ENCODE measurements at places on chromosomes 7 and 10.

GRCh38 chr10:4892681-4893080, 66.7 kb downstream of the AKR1E2 start:
- no peak for DNase-seq

DNA sequence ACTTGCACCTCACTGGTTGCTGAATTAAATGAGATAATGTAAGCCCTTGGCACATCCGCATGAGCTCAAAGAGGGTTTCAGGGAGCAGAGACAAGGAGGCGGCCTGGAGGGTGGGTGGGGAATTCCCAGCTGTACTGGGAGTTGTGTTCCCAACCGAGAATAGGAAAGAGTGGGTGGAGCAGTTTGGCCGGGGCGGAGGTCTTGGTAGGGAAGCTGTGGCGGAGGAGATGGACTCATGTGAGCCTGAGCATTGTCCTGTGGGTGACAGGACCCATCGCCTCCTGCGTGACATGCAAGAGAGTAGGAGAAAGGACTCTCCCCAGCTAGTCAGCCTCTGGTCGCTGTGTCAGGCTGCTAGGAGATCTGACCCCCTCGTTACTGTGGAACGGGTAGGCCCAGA, 41.0 kb upstream of the SAMD8 start:
- no peak for DNase-seq

DNA sequence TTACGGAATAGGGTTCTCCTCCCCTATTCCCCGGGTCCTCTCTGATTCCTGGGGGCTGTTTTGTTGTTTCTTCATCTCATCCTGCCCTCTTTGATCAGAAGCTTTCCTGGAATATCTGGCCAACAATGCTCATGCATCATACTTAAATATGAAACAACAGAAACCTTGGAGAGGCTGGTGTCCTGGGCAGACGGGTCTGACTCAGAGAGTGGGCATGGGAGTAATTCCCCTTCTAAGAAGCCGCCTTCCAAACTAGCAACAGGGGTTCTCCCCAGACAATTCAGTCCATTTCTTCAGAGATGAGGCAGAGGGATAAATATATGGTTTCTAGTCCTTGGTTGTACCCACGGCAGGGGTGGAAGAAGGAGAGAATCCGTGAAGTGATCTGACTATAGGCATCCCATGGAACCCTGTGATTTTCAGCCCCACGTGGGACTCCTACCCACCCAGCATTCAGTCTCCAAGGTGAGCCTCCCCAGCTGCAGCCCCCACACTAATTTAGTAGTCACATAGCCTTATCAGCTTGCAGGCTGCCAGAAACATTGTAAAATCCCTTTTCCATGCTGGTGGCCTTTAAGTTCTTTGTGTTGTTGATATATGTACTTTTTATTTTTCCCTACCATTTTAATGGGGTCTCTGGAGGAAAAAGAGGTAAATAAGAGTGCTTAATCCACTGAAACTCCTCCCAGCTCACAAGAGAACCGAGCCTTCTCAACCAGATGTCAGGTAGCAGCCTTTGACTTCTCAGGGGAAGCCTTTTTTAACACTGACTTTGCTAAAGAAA, 119.2 kb downstream of the SFMBT2 start:
- DNase-seq: no peak

GRCh38 chr7:111498391-111499007, 63.8 kb downstream of the IMMP2L start:
- DNase-seq: no peak

GRCh38 chr7:47779341-47779771, 168.9 kb downstream of the PKD1L1 start:
- DNase-seq: no peak

DNA sequence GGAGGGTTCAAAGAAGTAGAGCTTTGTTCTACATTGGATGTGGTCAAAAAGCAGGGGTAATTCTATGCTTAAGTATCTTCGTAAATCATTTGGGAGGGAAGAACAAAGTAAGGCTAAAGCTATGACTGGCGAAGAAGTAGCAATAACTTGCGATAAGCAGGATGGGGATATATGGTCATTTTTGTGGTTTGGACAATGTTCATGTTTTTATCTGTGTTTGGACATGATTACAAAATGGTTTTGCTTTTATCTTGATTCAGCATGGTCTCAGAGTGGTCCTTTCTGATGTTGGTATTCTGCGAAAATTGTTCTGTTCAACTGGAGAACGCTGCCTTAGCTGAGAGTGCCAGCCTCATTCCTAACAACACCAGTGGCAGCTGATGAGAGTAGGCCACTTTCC, 208.8 kb downstream of the SEMA3A start:
- no peak for DNase-seq

- DNase-seq: no peak
Observed at GRCh38 chr7:69364813-69365643, 233.2 kb upstream of the AUTS2 start.

DNA sequence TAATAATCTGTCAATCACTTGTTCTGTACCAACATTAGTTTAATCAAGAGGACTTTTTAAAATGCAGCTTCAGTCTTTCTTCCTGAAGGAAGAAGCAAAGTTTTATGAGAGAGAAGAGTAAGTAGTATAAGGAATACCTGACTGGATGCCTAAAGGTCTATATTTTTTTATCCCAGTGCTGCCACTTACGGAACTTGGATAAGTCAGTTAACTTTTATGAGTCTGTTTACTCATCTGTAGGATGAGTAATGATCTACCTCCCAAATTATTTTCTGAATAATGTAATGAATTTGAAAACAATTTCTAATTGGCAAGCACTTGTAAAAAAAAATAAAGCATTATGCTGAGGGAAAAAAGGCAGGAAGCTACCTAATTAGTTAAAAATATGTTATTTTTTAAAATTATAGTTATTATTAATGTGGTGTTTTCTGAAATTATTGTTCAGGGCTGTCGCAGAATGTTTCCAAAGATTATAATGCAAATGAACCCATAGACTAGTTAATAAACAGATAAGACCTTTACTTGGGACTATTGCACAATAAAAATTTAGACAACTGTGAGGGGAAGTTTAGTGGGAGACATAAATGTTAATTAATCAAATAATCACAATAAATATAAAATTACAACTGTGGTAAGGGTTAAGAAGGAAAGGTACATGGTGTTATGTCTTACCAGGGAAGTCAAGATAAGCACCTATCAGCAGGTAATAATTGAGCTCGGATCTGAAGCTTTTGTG, 24.6 kb downstream of the SLK start:
- DNase-seq: no peak

DNA sequence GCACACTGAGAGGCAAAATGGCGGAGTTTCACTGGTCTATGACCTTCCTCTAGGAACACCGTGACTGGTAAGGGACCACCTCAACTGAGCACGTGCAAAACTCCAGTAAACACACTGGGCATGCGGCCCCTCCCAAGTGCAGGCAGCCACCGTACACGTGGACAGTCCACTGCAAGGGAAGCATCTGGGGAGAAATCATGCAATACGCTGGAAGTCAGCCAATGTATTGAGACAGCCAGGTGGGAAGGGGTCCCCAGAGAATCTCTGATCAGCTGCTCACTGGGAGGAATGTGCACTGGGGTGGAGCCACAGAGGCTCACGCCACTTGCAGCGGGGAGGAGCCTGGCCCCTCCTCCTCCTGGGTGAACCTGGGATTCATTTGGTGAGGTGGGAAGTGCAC, 49.3 kb downstream of the CFAP46 start:
- DNase-seq: no peak

DNA sequence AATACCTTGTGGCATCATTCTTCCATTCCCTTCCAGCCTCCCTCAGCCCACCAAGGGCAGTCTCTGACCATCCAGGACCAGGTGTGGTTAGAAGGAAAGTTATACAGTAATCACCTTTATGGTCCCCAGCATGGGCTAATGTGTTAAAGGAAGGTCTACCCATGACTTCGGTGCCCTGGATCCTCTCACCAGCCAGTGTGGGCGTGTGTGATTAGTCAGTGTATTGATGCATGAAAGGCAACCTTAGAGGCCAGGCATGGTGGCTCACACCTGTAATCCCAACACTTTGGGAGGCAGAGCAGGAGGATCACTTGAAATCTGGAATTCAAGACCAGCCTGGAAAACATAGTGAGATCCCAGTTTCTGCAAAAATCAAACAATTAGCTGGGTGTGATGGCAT, 88.9 kb downstream of the APBB1IP start:
- DNase-seq: no peak

GRCh38 chr10:27568196-27569175, 64.4 kb downstream of the RAB18 start:
- DNase-seq: no peak

DNA sequence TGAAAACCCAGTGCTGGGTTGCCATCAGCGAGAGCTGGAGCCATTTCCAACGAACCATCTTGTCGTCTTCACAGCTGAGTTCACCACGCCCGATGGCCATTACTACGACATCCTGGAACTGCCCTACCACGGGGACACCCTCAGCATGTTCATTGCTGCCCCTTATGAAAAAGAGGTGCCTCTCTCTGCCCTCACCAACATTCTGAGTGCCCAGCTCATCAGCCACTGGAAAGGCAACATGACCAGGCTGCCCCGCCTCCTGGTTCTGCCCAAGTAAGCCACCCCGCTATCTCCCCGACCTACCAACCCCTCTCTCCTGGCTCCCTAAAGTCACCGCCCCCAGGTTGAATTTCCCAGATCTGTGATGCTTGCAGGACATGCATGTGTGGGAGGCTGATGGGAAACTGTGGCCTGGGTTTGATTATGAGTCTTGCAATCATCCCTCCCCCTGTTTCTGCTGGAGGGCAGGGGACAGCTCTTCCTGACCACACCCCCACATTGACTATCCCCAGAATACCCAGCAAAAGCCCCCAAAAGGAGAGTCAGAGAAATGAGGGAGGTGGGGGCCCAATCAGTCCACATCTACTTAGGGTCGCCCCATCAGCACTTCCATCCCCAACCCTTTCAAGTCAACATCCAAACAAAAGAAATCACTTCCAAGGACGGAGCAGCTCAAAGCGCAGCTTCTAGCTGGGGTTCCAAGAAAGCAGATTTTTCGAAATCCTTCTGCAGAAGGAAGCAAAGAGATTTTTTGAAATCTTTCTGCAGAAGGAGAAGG, 6.9 kb downstream of the SERPINE1 start:
- DNase-seq: no peak

DNA sequence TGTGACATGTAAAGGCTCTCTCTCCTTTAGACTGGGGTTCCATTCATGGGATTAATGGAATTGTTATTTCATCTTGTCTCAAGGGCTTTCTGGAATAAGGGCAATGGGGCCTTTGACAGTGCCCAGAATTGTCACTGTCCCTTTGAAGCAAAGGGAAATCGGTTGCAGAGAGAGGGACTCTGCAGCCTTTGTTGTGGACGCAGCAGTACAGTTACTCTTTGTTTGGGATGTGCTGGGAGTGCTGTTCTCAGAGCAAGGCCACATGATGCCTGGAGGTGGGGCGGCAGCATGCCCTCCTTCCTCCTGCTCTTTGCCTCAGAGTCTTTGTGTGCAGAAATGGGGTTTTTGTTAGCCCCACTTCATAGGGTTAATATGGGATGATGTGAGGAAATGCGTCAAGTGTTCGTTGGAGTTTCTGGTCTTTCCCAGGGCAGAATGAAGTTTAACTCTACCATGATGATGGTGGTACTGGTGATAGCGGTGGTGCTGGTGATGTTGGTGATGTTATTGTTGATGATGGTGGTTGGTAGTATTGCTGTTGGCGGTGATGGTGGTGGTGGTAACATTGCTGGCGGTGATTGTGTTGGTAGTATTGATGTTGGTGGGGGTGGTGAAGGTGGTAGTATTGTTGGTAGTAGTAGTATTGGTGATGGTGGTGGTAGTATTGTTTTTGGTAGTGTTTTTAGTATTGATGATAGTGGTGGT, 45.3 kb downstream of the DOCK1 start:
- no peak for DNase-seq

DNA sequence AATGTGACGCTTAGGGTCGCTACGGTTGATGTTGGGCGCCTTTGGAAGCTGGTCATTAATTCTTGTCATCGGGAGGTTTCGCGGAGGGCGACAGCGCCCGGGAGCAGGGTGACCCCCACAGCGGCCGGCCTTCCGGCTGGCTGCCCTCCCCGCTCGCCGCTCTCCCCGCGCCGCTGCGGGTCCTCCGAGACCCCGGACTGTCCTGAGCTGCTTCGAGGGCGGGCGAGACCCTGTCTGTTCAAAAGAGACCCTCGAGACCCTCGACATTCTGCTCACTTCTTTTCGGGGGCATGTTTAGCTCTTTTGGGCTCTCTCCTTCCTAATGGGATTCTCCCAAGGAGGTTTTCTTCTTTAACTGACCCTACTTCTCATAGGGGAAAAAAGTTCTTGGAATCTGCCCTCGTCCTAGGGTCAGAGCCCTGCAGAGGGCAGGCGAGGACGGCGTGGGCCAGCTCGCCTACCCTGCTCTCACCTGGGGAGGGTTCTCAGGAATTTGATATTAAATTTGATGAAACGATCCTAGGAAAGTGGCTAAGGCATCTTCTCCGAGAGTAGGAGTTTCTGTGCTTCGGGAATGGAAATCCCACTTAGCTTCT, 257.0 kb downstream of the OTUD1 start:
- DNase-seq: no peak

DNA sequence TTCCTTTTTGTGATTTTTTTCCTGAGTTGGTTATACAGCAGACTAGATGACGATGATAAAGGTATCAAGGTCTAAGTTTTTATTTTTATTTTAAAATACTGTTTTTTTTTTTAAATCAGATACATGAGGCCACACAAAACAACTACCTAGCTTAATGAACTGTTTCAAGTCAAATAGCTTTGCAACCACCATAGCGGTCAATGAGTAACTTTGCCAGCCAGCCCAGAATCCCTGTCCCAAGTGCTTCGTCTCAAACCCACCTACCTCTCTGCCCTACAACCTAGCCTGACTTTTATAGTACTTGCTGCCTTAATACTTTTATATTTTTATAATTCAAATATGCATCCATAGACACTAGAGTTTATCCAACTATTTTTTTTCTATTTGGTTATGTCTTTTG, 676.5 kb downstream of the NRG3 start:
- DNase-seq: no peak

- DNase-seq: no peak
Observed at GRCh38 chr10:20147684-20148083, 331.5 kb downstream of the PLXDC2 start.

- DNase-seq: no peak
Observed at GRCh38 chr7:48089046-48090003, at the start of gene UPP1. Gene UPP1 (plus strand): TSS chr7:48089265. CDS start chr7:48094784, 5,519 bp downstream.

GRCh38 chr7:19051767-19052375, 65.6 kb downstream of the TWIST1 start:
- DNase-seq: no peak

GRCh38 chr7:99786726-99787335, 2.8 kb upstream of the CYP3A4 start:
- no peak for DNase-seq

DNA sequence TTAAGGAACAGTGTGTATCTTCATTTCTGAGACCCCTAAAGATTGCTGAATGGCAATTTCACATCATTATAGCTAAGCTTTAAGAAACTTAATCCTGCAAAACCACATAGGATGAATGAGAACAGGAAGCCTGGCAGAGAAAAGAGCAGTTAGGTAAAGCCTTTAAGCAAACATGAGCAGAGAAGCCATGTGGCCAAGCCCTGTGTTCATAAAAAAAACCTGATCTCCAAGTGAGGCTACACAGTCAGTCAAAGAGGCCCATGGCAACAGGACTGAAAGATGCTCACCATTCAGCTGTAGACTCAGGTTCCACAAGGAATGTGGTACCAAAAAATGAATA, 9.3 kb downstream of the LIPA start:
- DNase-seq: no peak
